C1 segment of cervical spinal cord (tissue), 14 donors: ENCODE measurements at places on chromosomes 5 and 9.
A peak's percentile ranks its signal among the peaks of the same experiment; 100 is the strongest.

DNA sequence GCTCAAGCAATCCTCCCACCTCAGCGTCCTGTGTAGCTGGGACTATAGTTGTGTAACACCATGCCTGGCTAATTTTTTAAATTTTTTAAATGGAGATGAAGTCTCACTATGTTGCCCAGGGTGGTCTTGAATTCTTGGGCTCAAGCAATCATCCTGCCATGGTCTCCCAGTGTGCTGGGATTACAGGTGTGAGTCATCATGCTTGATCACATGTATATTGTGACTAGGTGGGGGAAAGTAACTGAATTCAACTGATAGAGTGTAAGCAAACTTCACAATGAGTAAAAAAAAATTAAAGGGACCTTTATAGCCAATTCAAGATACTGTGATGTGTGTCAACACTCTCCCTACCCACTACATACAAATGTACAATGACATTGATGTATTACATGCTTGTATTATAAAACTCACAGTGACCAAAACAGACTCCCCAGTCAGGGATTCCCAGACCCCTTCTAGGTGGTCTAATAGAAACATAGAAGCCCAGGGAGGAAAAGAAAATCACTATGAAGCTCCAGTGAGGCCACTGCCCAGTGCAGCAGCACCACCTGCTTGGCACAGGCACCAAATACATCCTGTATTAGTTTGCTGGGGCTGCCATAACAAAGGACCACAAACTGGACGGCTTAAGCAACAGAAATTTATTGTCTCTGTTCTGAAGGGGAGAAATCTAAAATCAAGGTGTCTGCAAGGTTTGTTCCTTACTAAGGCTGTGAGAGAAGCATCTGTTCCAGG, 8.8 kb downstream of the PLGRKT start:
- no peak for DNase-seq

GRCh38 chr5:108339220-108339619, 42.7 kb downstream of the FBXL17 start:
- DNase-seq: no peak

DNA sequence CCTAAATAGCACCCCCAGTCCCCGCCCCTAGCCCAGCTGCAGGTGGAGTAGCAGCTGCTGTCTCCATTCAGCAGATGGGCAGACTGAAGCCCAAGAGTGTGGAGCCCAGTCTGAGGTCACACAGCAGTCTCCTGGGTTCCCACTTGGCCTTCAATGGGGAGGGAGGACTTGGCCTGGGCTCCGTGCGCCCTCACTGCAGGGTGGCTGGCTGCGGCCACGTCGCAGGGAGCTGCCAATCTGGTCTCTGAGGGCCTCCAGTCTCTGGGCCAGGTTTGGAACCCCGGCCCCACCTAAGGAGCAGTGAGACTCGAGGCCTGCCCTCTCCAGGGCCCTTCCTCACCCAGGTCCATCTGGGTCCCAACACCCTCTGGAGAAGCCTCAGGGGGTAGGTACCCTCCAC, 7.4 kb downstream of the KIF12 start:
- DNase-seq: no peak

- no peak for DNase-seq
These were observed 29.6 kb downstream of the PSAT1 start for GRCh38 chr9:78326564-78326963.

- DNase-seq: no peak
These were observed 196.2 kb upstream of the TUT7 start for GRCh38 chr9:86550401-86550800.

DNA sequence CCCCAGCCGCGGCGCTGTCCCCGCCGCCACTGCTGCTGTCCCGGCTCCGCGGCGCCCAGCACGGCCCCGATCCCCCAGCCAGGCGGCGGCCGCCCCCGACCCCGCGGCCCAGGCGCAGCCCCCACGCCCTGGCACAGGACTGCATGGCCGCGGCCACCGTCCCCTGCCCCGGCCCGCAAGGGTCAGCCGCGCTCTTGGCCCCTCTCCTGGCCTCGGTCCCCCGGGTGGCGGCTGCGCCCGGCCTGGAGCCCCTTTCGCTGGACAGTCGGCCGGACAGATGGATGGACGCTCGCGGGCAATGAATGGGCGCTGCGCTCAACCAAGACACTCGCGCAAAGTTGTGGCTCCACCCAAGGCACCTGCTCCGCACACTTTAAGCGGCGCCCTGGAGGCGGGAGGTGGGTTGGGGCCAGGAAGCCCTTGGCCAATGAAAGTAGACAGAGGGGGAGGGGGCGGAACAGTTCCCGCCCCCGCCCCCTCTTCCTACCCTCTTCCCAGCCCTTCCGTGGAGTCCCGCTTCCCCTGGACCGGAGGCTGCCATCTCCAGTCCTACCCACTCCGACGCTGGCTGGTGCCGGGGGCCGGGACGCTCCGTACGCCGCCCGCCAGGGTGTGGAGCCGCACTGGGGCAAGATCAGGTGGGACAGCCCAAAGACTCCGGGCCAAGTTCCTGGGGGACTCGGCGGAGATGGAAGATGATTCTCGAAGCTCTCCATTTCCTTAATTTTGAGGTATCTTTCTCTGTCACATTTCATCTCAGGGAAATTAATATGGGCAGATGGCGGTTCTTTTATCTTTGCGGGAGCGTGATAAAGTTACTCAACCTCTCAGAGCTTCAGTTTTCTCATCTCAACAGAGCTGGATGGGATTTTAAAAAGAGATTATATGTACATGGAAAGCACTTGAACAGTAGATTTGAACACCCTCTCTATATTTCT, at the start of gene GLDC:
Gene GLDC (minus strand): TSS at position 375 of the 938 bp plus-strand sequence. CDS start 230 bp downstream, at position 145.
- peak; percentile 36 for DNase-seq

DNA sequence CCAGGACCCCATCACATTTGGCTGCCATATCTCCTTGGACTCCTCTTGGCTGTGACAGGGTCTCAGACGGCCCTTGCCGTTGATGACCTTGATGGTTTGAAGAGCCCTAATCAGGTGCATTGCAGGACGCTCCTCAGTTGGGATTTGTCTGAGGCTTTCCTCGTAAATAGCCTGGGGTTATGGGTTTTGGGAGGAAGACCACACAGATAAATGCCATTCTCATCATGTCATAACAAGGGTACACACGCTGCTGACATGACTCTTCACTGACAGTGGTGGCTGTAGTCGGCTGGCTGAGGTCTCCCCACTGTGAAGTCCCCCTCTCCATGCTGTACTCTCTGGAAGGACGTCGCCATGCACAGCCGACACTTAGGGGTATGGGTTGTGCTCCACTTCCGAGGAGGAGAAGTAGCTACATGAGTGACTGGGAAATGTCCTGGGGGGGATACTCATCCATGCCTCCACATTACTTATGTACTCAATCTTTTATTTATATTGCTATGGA, 42.9 kb upstream of the SPTLC1 start:
- DNase-seq: no peak

- no peak for DNase-seq
These were observed 149.3 kb upstream of the MPDZ start for GRCh38 chr9:13428766-13429165.

- DNase-seq: no peak
These were observed 26.6 kb upstream of the GLDC start for GRCh38 chr9:6672118-6672517.

DNA sequence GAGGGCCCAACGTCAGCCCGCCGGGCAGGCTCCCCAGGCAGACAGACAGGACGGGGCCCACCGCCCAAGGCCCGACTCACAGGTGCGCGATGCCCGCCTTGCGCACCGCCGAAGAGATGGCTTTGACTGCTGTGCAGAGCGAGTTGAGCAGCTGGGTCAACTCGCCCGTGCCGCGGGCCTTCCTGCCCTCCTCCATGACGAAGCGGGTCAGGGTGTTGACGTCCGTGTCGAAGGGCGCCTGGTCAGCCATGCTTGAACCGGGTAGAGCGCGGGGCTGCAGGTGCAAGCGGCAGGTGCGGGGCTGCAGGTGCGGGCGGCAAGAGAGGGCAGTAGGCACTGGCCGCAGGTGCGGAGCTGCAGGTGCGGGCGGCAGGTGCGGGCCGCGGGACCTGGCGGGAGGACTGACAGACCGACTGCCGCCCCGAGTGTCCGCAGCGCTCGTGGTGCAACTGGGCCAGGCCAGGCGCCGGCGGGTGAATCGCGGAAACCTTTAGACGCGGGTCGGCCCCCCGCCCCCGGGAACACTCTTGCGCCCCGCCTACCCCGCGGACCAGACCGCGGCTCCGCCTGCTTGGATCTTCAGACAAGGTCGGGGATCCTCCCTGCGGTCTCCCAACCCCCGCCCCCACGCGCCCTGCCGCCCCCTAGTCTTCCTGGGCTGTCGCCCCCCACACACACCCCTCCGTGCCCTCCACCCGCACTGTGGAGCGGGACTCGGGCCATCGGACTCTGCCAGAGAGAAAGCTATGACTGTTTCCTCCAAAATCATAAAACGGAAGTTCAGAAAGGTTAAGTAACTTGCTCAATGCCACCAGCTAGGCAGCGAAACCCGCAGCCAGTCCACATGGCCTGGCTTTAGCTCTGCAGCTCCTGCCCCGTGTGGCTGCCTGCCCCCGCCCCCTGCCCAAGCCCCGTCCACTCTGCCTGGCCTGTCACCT, at the start of gene FBP1:
Gene FBP1 (minus strand): TSS at position 458 of the 938 bp plus-strand sequence. CDS start 208 bp downstream, at position 250.
- DNase-seq: no peak

GRCh38 chr5:171562822-171563221, 143.4 kb downstream of the FGF18 start:
- no peak for DNase-seq

- DNase-seq: no peak
These were observed 354.5 kb upstream of the CDH6 start for GRCh38 chr5:30838936-30839496.

GRCh38 chr5:94028001-94028400, 286.6 kb upstream of the POU5F2 start:
- DNase-seq: no peak

GRCh38 chr5:87147441-87147840, 120.2 kb upstream of the RASA1 start:
- DNase-seq: no peak

DNA sequence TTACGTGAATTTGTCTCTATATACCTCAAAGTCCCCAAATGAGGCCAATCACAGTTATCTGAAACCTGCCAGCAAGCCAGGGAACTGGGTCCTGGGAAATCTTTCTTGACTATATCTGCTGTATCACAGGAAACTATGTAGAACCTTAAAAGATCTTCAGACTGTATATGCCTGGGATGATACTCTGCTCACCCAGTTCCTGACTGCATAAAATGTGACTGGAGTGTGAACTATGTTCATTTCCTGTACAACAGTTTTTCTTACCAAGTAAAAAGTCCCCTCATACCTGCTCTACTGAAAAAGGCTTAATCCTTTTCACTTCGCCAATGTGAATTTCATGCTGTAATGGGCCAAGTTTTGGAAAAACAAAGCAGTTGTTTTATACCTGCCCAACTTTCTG, 162.9 kb downstream of the ELAVL2 start:
- DNase-seq: no peak

GRCh38 chr5:54063817-54064216, 246.6 kb downstream of the ARL15 start:
- DNase-seq: no peak

DNA sequence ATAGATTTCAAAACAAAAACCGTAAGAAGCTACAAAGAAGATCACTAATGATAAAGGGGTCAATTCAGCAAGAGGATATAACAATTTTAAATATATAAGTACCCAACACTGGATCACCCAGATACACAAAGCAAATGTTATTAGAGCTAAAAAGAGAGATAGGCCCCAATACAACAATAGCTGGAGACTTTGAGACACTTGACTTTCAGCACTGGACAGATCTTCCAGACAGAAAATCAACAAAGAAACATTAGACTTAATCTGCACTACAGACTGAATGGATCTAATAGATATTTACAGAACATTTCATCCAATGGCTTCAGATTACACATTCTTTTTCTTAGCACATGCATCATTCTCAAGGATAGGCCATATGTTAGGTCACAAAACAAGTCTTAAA, 46.3 kb upstream of the TAF1L start:
- no peak for DNase-seq

- no peak for DNase-seq
These were observed 4.2 kb upstream of the NFIL3 start for GRCh38 chr9:91427873-91428272.

DNA sequence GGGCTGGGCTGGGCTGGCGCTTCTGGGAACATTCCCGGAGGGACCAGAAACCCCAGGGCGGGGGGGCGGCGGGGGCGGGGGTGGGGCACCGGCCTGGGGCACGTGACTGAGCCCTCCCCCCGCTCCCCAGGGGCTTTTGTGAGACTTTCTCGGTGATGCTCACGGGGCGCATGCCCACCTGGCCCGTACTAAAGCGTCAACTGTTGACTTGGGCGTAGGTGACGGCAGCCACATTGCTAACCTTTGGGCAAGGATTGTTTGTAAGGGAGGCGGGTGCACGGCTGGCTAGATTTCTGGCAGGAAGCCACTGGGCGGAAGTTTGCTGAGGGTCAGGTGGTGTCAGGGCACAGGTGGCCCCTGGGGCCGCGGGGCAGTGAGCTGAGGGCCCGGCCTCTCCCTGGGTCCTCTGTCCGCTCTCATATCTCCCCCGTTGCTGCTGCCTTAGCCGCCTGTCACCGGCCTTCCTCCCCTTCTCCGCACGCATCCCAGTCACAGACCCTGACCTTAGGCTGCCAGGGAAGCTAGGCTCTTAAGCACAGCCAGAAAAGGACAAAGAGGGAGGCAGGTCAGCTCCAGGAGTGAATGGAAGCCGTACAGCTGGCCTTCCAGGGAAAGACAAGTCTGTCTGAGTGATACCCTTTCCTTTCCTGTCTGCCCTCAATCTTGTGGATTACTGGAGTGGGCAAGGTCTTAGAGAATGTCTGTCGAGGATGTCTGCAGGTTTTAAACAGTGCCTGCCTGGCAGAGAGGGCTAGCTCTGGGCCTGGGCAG, 812 bp downstream of the CACFD1 start:
- peak; percentile 69 for DNase-seq

DNA sequence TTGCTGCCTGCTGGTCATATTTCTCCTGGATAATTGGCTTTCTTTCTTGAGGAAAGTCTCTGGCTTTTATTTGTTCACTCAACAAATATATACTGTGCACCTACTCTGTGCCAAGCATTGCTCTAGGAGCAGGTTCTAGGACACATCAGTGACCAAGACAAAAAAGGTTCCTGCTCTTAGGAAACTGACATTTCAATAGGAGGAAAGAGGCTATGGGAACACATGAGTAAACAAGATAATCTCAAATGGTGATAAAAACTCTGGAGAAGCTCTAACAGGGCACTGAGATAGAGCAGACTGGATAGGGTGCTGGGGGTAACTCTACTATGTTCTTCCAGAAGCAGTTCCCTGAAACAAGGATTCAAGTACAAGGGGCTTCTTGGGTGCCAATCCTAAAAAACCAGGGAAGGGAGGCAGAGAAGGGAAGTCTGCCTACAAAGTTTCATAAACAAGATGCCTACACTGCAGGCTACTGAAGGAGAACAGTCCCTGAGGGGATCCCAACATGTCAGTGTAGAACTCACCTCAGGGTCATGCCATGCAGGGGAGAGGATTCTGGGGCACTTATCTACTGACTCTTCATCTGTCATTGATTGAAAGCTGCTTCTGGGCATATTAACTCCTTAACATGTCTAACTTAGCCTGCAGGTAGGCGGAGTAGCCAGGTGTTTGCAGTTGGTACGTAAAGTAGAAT, 181.3 kb downstream of the GRIA1 start:
- DNase-seq: no peak

- no peak for DNase-seq
These were observed 25.6 kb downstream of the ISOC1 start for GRCh38 chr5:129120158-129120581.
